ENCODE measurements at places on chromosomes 7 and 10.

GRCh38 chr7:20963556-20964280 lies 177.0 kb upstream of the SP8 start:
- no peak for DNase-seq

DNA sequence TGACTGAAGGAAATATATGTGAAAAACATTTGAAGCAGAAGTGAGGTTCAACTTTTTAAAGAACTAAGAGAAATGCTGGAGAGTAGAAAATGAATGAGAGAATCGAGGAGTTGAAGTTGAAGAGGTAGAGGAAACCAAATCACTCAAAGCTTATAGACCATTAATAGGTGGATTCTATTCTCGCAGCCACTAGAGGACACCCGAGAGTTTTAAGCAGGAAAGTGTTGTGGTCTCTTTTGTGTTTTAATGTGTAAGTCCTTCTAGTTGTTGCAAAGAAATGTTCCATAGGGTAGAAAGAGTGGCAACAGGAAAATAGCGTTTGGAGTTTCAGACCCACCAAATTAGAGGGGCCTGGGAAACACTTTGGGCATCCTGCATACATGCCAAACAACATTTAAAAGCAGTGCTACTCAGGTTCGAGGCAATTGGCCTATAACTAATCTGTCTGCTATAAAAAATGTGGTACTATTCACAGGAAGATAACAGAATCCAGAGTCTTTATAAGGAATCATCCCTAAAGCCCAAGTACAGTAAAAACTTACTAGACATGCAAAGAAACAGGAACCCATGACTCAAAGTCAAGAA lies 75.3 kb upstream of the TAS2R16 start:
- peak; percentile 23 for DNase-seq

- DNase-seq = no peak
Measured at GRCh38 chr7:66967029-66967428, 28.4 kb downstream of the SBDS start.

DNA sequence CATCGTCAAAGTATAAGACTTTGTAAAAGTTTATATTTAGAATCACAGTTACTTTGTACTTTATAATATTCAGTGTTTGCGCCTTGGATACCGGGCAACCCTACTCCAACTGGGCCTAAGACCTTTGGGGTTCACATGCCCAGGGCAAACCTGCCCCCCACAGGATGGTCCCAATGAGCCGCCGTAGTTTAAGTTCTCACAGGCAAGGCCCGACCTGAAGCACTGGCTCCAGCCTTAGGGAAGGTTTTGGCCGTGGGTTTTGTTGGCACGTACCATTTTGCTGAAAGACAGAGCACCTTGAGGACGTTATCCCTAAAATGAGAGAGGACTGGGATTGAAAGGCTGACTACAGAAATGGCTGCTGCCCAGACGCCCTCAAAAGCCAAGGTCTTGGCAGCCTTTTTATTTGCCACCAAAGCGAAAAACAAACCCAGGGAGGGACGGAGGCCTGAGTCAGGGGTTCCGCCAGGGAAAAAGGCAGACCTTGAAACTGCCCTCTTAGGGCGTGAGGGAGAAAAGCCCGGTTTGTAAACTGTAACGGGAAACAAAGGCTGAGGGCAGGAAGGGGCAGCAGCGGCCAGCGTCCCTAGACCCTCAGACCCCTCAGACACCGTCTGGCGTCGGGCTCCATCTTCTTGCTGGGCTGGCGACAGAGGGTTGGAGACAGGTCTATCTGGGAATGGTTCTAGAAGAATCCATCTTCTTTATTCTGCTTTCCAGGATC lies at the start of gene CCDC172:
TSS of gene CCDC172 (plus strand) at position 222 of the 724 bp plus-strand sequence. CDS start 564 bp downstream, outside the sequence.
- no peak for DNase-seq

DNA sequence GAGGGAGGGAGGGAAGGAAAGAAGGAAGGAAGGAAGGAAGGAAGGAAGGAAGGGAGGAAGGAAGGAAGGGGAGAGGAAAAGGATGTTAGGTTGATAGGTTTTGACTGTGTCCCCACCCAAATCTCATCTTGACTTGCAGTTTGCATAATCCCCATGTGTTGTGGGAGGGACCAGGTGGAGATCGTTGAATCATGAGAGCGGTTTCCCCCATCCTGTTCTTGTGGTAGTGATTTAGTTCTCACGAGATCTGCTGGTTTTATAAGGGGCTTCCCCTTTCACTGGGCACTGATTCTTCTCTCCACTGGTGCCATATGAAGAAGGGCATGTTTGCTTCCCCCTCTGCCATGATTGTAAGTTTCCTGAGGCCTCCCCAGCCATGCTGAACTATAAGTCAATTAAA lies 15.1 kb upstream of the NUDCD3 start:
- DNase-seq = no peak

GRCh38 chr10:131706476-131706875 lies 194.3 kb upstream of the PPP2R2D start:
- DNase-seq = no peak

DNA sequence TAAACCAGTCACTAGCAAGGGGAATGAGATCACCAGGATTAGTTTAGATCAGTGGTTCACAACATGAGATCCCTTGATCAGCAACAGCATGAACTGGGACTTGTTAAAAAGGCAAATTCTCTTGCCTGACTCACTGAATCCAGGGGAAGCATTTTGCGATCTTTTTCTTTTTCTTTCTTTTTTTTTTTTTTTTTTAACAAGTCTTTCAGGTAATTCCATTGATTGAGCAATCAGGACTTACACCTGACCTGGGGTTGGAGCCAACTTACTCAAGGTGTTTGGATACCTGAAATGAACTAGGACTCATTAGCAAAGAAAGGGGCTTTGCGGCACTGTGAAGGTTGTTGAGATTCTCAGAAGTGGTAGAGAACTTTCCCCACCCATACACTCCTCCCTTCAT lies 47.1 kb upstream of the PRR15 start:
- DNase-seq = peak; percentile 9

DNA sequence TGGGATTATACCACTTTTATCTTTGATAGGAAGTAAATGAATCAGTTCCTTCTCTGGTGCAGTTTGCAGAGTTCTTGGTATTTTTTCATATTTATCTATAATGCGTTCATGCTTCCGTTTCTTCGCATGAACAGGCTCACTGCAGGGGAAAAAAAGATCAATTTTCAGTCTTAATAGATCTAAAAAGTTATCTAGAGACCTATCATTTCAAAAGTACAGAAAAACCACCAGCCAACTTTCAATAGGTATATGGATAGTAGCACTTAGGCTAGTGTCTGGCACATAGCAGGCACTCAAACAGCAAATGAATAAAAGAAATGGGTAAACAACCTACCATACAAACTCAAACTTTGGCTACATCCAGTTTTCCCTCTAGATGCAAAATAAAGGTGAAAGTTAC lies 5.5 kb downstream of the NOC3L start:
- no peak for DNase-seq

DNA sequence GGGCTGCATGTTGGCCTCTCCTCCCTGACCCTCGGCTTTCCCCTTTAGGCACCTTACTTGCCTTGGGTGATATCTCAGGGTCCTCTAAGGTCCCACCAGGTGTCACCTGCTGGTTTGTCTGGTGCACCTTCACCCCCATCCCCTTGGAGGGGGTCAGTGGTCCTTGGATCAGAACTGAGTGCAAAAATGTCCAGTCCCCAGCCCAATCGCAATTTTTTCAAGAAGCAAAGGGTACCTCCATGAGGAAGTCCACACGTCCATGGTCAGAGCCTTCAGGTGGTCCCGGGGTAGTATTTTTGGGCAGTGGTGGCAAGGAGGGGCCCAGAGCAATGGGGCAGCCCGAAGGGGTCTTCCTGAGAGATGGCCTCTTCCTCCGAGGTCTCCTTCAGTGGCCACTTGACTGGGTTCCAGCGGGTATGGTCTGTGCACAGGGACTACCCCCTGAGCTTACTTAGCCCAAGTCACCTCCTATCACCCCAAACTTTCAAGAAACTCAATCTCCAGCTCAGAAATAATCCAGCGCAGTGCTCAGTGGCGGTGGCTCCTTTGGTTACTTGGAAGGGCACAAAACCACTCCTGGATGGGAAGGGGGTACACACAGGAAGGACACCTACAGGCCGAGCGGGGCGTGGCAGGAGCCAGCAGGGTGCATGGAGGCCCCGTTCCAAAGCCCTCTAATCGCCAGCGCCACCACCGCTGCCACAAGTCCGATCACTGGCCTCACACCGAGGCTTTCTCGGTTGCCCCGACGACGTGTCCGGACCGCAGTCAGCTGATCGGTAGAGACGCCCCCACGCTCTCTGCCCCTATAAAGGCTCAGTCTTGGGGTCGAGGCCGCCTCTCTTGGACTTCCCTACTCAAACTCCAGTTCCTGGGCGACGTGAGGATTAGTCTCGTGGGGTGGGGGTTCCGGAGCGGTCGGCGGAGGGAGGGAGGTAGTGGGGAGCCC lies 4.5 kb downstream of the SAP25 start:
- no peak for DNase-seq

- DNase-seq = no peak
Measured at GRCh38 chr7:26441002-26441521, 149.4 kb downstream of the SNX10 start.

DNA sequence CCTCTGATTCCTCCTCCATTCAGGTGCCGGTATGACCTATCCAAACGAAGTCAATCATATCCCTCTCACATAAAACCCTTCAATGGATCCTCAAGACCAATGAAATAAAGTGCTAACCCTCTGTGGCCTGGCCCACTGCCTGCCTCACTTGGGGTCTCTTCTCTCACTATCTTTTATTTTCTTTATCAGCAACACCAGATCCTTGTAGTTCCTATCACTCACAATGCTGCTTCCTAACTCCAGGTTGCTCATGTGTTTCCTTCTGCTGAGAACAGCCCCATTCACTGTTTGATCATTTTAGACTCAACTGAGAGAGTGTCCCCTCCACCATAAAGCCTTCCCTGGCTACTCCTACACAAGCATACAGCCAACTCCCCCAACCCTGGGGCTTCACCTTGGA lies 180.6 kb downstream of the DOCK4 start:
- DNase-seq = no peak

DNA sequence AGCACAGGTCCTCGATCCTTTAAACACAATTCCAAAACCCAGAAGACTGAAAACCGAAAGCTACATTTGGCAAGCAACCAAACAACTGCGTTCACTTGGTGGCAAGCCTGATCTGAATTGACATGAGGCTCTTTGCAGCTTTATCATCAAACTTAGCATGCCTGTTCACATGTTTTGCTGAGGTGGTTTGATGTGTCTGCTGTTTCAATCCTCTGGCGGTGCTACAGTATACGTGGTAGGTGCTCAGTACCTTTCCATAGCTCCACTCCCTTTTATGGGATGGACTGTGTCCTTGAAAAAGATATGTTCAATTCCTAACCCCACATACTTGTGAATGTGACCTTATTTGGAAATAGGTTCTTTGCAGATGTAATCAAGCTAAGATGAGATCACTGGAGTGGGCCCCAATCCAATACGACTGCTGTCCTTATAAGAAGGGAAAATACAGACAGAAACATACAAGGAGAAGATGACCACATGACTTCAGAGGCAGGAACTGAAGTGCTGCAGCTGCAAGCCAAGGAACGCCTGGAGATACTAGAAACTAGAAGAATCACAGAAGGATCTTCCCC lies 33.4 kb downstream of the CCDC6 start:
- DNase-seq = no peak

DNA sequence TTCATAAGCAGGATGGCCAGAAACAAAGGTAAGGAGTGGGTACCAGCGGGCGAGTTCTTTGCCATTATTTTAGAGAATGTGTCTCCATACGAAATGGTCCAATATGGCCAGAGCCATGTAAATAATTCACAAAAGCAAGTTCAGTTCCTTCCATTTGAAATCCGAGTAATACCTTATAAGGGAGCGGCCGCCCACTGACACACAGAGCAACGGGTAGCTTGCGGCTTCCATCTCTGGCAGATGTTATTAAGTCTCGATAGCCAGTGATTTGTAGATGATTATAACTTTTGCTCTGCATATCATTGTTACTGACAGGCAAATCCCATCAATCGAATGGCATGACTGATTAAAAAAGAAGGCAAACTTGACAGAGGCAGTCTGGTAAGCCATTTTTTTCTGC lies 63.2 kb downstream of the GFRA1 start:
- DNase-seq = no peak

DNA sequence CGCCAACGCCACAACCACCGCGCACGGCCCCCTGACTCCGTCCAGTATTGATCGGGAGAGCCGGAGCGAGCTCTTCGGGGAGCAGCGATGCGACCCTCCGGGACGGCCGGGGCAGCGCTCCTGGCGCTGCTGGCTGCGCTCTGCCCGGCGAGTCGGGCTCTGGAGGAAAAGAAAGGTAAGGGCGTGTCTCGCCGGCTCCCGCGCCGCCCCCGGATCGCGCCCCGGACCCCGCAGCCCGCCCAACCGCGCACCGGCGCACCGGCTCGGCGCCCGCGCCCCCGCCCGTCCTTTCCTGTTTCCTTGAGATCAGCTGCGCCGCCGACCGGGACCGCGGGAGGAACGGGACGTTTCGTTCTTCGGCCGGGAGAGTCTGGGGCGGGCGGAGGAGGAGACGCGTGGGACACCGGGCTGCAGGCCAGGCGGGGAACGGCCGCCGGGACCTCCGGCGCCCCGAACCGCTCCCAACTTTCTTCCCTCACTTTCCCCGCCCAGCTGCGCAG lies 424 bp downstream of the EGFR start:
- DNase-seq = peak; percentile 73

DNA sequence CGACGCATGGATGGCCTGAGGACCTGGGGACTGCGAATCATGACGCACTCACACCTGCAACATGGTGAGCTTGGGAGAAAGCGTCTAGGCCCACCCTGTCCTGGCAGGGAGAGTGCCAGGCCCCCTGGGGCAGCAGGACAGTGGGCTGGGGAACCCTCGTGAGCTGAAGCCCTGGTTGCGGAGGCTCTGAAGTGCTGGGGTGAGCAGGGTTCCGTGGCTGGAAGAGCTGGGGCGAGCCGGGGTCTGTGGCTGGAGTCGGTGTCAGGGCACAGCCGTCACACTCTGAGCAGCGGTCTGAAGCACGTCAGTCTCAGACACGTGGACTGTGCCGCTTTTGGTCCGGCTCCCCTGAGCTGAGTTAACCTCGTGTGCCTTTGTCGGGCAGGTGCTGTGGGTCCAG lies 4.7 kb downstream of the SUN1 start:
- no peak for DNase-seq

GRCh38 chr7:81503771-81504170 lies 266.1 kb downstream of the HGF start:
- no peak for DNase-seq

DNA sequence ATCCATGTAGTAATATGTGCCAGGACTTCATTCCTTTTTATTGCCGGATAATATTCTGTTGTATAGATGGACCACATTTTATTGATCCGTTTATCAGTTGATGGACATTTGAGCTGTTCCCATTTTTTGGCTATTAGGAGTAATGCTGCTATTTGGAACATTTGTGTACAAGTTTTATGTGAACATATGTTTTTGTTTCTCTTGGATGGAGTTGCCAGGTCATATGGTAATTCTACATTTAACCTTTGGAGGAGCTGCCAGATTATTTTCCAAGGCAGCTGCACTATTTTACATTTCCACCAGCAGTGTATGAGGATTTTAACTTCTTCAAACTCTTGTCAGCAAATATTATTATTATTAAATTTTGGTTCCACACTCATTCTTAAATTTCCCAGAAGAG lies 59.2 kb downstream of the C10orf90 start:
- DNase-seq = no peak

GRCh38 chr7:38699471-38699870 lies 68.3 kb upstream of the AMPH start:
- no peak for DNase-seq

All from T47D (cell line).